NCI-H1694 (cell line): ENCODE measurements at places on chromosomes 6 and 20.

- DNase-seq, result no peak
Measured at GRCh38 chr6:157716251-157716995, 106.6 kb upstream of the SNX9 start.

GRCh38 chr20:6786548-6786947 is 19.1 kb downstream of the BMP2 start:
- DNase-seq, result no peak

DNA sequence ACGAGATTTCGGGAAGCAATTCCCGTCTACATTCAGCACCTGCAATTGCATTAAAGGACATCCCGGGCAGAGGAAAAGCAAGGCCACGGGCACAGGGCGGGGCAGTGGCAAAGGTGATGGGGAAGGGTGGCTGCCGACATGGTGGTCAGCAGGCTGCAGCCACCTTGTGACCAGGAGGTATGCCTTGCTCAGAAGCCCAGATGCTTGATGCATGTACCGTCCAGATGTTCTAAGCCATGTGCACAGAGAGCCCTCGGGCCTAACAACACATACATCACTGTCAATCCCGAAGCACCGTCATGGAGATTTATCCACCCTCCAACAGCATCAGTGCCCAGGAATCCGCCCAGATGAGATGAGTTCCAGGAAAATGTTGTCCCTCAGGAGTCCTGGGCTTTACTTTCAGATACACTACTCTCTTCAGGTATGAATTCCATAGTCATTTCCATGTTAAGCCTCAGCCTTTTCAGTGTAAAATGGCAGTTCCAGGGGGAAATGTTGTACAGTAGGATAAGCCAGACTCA is 77.8 kb upstream of the FRMD1 start:
- DNase-seq, result no peak

DNA sequence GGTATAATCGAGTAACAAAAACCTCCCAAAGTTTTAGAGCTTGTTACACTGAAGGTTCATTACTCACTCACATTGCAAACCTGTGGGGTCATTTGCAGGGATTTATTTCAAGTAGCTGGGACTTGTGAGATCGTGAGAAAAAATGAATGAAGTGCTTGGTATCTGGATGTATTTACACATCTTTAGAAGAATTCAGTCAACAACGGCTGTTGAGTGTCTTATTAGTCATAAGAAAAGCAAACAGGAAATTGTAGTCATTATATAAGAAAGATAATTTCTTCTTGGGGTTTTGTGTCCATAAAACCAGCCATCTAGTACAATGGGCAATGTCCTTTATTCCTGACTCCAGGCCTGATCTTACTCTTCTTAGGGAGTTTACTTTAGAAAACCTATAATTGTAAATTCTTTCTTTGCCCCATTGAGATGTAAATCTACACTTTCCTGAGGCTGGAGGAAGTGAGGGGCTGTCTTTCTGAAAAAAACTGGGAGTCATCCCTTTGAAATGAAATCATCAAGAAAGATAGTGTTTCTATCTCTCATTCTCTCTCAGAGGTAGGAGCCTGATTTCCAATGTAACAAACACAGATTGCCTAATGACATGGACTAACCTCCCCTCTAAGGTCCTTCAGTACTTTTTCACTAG is 202.5 kb upstream of the ASCC3 start:
- no peak for DNase-seq

- DNase-seq, result no peak
Measured at GRCh38 chr20:23049201-23050075, at the start of gene THBD. Gene THBD, minus strand, starts transcription at chr20:23049672. Its CDS starts 168 bp downstream, at chr20:23049504.

DNA sequence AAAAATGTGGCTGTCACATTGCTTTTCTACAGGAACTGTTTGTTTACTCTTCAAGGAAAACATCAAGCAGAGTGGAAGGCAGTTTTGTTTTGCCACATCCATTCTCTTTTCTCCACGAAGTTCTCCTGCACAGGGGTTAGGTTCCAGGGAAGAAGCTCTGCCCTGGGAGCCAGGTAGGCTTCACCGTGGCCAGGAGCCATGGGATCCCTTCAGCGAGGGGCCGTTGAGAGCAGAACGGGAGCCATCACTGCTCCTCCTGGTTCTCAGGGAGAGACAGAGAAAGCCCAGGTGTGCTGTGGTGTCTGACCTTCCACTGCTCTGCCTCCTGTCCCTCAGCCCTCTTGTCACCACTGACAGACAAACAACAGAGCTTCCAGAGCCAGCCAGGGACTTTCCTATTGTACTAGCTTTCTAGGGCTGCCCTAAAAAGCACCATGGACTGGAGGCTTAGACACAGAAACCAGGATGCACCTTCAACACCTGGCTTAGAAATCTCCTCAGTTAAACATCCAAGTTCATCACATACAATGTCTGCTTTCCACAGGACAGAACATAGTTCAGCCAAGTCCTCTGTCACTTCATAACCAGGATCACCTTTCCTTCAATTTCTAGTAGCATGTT is 75.6 kb upstream of the SLC22A23 start:
- no peak for DNase-seq

- no peak for DNase-seq
Measured at GRCh38 chr6:151434369-151434768, 17.6 kb downstream of the RMND1 start.

- DNase-seq, result no peak
Measured at GRCh38 chr6:68915586-68915985, 280.5 kb downstream of the ADGRB3 start.

- DNase-seq, result no peak
Measured at GRCh38 chr20:49591217-49591865, 23.4 kb upstream of the PTGIS start.
